ENCODE measurements at places on chromosomes 3 and 15.

GRCh38 chr3:16402451-16402850 lies 111.0 kb downstream of the RFTN1 start:
- DNase-seq = no peak

DNA sequence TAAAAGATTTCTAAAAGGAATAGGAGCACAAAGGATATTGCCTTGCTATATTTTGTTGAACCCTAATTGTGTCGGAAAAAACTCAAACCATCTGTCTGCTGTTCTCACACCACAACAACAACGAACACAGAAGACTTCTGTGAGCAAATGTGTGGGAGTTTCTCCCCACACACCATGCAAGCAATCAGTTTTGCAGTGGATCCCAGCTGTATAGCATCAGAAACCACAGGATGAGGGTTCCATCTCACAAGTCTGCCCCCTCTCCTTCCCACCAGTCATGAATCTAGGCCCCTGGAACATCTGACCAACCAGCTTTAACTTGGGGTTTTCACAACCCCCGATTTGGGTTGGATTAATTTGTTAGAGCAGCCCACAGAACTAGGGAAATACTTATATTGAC lies 91.3 kb upstream of the SLC4A7 start:
- no peak for DNase-seq

GRCh38 chr3:50519471-50520089 lies 16.1 kb upstream of the CACNA2D2 start:
- DNase-seq = peak; percentile 66

- DNase-seq = no peak
These were observed 34.0 kb upstream of the HRH1 start for GRCh38 chr3:11120091-11120805.

- no peak for DNase-seq
These were observed 4.8 kb upstream of the CDAN1 start for GRCh38 chr15:42741710-42742109.

- DNase-seq = peak; percentile 70
These were observed 573 bp upstream of the CEP152 start for GRCh38 chr15:48811325-48811958.

GRCh38 chr15:73287019-73287418 lies 81.7 kb downstream of the HCN4 start:
- no peak for DNase-seq

GRCh38 chr15:49044766-49045606 lies 1.3 kb downstream of the SECISBP2L start:
- peak; percentile 16 for DNase-seq

- DNase-seq = no peak
These were observed 44.7 kb upstream of the C2CD4B start for GRCh38 chr15:62209821-62210220.

- DNase-seq = no peak
These were observed 32.8 kb upstream of the TSEN2 start for GRCh38 chr3:12451481-12451880.

GRCh38 chr3:161977063-161977462 lies 480.5 kb downstream of the OTOL1 start:
- no peak for DNase-seq

- no peak for DNase-seq
These were observed 53.1 kb downstream of the FAM81A start for GRCh38 chr15:59491062-59491461.

DNA sequence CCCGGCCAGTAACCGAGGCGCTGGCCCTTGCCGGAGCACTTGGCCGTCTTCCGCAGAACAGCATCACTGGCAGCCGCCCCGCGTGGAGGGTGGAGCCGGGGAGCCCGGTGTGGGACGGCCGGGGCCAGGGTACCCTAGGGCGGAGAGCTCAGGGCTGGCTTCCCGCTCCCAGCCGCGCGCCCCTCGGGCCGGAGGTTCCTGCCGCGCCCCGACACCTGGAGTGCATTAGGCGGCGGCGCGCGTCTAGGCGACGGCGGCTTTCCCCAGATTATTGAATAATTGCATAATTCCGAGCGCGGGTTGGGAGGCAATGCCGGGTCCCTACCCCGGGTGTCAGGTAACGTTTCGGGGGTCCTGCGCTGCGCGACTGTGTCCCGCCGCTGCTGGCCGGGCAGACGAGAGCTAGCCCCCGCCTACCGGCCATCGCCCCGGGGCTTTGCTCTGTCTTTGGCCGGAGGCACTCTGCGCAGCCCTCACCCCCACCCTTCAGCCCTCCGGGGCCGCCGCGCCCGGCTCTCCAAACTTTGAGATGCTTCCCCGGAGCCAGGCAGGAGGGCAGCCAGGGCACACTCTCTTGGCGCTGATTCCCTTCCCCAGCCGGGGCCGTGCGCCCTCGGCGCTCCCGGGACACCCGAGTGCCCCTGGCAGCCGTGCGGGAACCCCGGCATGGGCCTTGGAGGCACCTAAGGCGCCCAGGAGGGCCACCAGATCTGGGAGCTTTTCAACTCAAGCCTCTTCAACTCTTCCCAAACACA lies 749 bp downstream of the ITGA11 start:
- no peak for DNase-seq

DNA sequence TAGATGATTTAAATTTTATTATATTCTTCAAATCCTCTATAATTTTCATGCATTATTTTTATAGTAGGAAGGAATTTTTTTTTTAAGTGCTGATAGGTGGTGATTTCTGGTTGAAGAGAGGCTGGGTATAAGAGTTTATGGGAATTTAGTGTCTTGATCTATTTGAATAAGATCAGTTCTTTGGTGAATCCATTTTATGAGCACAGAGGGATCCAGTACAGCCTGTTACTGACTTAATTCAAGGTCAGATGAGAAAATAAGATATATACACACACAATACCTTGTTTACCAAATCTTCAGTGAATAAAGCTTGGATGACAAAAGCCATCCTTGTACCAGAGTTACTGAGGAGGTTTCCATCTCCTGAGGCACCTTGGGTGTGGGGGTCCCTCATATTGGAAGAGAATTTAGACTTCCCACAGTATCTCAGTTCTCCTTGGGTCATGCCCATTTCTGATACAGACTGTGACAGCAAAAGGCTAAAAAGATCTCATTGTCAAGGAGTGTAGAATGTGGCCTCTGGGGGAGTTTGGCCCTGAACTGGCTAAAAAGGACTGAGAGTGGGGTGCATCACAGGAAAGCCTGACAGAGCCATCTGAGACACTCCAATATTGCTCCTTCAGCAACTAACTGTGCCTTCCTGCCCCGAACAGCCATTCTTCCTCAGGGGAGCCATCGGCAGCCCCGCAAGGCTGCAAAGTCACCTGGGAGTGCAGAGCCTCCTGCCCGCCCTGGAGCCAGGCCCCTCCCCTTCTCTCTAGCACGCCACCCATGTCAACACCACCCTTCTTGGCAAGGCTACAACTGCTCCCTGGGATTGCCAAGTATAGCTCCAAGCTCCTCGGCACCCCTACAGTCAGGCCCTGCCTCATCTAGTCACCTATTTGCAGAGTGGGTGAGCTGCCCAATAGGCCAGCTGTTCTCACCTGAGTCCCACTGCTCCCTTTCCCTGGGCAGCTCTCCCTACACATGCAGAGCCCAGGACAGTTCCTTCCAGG lies 43.1 kb upstream of the HACD2 start:
- DNase-seq = no peak

DNA sequence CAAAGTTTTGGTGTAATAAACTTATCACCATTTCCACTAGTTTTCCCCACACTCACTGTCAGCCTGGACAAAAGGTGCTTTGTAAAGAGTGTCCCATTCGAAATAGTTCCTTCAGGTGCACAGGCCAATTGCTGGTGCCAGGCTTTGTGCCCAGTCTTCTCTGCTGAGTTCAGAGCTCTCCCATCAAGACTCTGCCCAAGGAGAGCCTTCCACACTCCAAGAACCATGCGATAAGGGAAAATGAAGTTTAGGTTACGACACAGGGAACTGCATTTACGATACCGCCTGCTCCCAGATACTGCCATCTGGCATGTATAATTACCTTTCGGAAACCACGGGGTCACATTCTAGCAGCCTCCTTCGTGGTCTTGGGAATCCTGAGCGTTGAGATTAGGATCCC lies 379.6 kb downstream of the MECOM start:
- DNase-seq = no peak

All from OCI-M1 (cell line).